Stimulated activated CD4-positive, alpha-beta T cell treated with anti-CD3 and anti-CD28 coated beads, Interleukin-2, amount 100 ng/mL, for 24 hours (primary cell): ENCODE measurements at places on chromosomes 12 and 14.

GRCh38 chr14:86712176-86712575 is 1182.2 kb downstream of the FLRT2 start:
- DNase-seq, result no peak

DNA sequence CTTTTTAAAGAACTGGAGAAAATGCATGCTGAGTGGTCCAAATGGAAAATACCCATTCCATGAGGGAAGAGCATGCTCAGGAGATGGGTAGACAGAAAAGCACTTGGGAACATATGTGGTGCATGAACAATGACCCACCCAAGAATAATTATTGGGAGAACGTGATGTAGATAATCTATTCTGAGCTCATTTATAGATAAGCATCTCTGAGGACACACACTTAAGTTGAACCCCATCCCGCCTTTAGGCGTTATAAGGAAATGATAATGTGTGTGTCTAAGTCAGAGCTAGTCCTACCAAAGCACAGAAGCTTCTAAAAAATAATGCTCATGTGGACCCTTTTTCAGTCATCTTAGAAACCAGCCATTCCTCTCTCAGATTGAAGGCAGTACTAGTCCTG is 189.9 kb downstream of the KTN1 start:
- no peak for DNase-seq

- no peak for DNase-seq
These were observed 574 bp downstream of the PAWR start for GRCh38 chr12:79690142-79690637.

DNA sequence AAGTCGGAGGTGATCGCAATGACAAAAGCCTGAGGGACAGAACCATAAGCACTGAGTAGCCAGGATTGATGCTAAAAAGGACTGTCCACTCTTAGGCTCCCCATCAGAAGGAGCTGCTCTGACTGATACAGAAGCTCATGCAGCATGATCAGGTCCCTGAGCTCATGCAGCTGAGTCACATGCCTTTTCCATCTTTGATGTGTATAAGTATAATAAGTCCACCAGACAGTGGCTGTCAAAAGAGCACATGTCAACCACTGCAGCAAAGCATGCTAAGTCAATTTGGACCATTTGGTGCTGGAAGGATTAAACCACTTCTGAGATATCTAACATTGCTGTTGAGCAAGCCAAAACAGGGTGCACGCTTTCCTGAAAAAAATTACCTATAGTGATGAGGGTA is 144.1 kb downstream of the NTF3 start:
- no peak for DNase-seq

DNA sequence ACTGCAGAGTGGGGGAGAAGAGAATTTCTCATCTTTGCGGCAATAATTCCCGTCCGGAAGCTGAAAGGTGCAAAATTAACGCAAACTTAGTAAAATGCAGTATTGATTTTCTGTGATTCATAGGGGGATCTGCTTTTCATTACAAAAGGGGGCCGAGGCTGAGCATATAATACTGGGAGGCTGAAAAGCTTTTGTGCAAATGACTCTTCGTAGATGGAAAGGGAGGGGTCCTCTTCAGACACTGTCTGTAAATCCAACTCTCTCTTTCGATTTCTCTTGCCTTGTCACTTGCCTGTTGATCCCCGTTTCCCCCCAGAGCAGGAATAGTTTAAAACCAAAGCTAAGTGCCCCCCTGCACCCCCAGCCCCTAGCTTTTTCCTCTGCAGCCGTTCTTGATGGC is 258.2 kb downstream of the VRK1 start:
- DNase-seq, result no peak

- no peak for DNase-seq
These were observed 44.7 kb downstream of the ANKRD9 start for GRCh38 chr14:102464846-102465341.

GRCh38 chr12:53603804-53604203 is 22.4 kb downstream of the ATF7 start:
- DNase-seq, result no peak

- no peak for DNase-seq
These were observed 751 bp upstream of the HRK start for GRCh38 chr12:116881877-116882507.

DNA sequence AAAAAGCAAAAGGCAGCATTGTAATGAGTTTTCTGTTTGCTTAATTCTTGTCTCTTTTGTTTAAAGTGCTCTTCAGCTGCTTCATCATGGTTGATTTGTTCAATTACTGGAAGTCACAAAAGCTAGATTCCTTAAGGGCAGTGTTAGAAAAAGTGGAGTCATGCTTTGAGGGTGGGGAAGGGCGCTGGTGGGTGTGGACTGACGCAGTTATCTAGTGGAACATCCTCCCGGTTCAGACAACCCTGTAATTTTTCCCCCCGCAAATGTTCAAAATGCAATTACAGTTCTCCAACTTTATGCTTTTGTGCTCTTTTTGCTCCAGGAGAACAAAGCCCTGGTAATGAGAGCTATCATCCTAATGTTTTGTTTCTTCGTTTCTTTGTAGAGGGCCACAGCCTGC is 2.1 kb downstream of the AKAP6 start:
- no peak for DNase-seq

DNA sequence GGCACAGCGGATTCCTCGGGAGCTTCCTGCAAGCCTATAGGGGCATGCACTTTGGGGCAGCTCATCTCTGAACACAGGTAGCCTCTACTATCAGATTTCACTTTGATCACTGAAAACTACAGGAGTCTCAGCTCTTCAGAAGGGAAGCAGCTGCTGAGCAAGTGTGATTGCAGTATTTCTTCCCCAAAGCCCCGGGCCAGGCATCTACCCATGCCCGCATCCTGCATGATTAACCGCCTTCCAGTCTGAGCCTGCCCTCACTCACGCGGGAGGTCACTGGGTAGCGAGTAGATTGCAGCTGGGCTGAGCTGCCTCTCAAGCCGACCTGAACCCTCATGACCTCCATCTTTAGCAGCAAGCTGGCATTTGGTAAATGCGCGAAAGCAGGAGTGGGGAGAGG is 334.7 kb downstream of the DPF3 start:
- no peak for DNase-seq

GRCh38 chr14:73369428-73369827 is 88.9 kb downstream of the NUMB start:
- DNase-seq, result no peak

GRCh38 chr14:24959791-24960331 is 90.1 kb downstream of the STXBP6 start:
- DNase-seq, result no peak
